ENCODE measurements at places on chromosomes 12 and 14.

GRCh38 chr12:80777587-80777986, 60.9 kb downstream of the MYF5 start:
- no peak for DNase-seq

- no peak for DNase-seq
Observed at GRCh38 chr12:70248876-70249275, 5.6 kb downstream of the CNOT2 start.

DNA sequence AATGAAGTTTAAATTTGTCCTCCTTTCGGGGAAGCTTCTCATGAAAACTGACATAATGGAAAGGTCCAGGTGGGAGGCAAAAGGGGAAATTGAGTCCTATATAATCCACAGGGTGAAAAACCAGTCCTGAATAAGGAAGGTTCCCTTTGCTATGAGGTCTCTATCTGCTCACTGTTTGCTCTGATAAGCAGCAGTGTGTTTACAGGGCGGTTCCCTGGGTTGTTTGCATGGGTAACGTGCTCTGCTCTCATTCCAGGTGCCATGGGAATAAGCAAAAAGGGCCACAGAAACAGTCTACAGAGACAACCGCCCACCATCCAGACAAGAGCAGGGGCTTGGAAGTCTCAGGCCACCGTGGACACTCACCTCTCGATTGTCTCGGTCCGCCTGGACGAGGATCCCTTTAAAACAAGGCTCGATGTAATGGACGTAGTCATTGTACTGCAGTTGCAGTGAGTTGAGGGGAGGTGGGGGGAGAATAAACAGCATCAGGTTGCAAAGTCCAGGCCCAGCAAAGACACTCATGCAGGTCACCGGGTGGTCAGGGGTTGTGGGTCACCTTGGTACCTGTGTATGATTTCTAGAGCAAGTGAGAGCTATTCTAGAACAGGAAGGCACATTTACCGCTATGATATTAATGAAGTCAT, 32.7 kb downstream of the CACNA2D4 start:
- peak; percentile 51 for DNase-seq

- DNase-seq: no peak
Observed at GRCh38 chr12:26097046-26097878, 27.6 kb downstream of the BHLHE41 start.

GRCh38 chr12:120764816-120765215, 39.2 kb downstream of the ACADS start:
- DNase-seq: no peak

GRCh38 chr12:19962192-19962591, 406.1 kb upstream of the PDE3A start:
- no peak for DNase-seq

All from HuH-7.5 (cell line).